ENCODE measurements at places on chromosomes 3 and 15.

DNA sequence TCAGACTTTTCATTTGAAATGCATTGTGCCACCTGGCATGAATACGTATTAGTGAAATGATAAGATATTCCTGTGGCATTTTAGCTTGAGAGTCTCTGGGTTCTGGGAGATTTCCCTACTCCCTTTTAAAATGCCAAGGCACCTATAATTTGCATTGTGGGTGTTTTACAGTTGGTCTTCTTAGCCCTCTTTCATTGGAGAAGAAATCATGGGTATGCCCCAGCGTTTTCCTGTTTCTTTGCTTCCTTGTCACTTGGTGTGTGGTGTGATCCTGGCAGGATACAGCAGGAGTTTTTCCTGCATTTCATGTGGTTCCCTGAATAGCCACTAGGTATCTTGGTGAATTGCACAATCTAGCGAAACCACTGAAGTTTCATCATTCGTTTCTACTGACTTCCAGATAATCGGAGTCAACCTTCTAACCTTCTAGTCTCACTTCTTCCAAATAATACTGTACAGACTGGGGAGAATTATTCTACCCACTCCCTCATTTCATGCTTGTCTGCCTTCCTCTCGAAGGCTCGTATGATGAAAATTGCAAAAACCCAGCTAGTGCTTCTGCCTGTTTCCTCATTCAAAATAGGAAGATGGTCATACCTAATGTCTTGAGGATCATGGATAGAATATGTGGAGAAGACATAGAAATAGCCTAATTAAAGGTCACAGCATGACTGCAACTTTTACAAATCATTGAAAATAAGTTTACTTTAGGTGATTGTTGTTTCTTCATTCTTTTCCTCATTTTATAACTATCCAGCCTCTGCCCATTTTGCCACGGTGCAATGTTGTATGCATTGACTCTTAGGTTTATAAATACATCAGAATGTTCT is 2.6 kb downstream of the BHLHE40 start:
- DNase-seq, result no peak

DNA sequence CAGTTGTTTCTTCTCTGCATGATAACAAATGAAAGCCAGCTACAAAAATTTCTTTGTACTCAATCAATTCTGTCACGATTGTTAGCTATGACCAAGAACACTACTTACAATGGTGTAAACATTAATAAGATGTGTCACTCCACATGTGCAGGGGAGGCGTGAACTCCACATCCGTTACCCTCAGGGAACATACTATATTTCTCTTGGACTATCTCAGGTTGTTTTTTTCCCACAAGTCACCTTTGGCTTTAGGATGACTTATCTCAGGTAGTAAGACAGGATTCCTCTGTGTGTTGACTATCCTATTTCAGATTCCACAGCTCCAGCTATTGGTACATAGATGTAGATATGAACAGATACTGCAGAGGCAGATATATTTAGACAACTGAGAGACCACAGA is 423.3 kb upstream of the GRM7 start:
- no peak for DNase-seq

DNA sequence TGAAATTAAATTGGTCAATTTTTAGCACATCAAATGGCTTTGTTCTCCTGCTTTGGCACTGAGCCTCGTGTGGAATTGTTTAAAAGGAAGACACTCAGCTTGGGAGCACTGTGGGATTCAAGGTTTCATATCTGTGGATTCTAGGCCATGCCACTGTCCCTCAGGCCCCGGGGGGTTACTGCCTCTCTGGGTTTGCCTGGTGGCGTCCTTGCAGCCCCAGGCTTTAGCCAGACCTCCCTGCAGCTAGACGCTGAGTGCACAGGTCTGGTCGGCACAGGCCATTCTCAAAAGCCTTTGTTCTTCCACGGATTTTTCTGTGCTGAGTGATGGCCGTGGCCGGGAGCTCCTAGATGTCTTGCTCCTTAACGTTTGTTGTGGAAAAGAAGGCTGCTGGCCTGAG is 76.2 kb downstream of the CACNA2D3 start:
- DNase-seq, result no peak

DNA sequence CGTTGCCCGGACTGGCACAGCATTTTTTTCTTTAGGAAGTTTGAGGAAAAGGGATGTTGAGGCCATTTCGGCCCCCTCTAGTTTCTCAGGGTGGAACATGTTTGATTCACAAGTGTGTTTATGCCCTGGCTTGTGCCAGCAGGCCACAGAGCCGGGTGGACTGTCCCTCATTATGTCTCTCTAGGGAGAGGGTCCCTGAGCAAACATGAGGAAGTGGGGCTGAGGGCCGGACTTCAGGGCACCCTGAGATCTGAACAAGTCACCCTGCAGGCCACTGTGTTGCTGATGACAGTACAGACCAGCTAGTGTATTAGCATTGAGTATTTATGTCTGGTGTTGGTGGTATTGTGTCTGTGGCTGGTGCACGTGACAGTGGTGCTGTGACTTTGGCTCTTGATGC is 34.9 kb downstream of the RNU5B-1 start:
- no peak for DNase-seq

- DNase-seq, result no peak
These were observed 247.0 kb downstream of the STXBP5L start for GRCh38 chr3:121155028-121155427.

DNA sequence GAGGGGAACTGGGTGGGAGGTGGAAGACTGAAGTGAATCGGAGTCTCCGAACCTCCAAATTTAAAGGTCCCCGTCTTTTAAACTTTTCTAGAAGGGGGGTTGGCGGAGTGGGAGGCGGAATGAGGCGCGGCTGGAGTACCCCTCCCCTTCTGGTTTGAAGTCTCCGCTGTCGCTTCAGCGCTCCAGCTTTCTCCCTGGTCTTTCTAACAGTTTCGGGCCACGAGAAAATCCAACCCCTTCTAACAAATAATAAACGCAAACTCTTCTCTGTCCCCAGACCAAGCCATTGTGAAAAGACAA is 2.5 kb upstream of the MECOM start:
- no peak for DNase-seq

DNA sequence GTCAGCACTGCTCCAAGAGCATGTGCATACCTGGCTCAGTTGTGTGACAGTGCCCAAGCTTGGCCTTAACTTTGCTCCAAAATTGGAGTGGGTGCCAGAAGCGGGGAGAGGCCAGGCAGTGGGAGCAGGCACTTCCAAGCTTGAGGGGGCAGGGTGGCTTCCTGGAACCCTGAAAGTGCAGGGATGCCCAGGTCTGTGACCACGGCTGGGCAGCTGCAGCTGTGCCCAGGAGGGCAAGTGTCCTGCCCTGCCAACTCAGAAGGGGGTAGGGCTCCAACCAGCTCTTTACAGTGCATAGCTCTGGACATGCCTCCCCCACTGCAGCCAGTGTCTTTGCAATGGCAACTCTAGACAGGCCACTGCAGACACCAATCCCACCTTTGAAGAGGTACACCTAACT is 478.6 kb downstream of the OTOL1 start:
- no peak for DNase-seq
